ENCODE measurements at places on chromosomes 3 and 15. TPM values are rescaled to one million over a fixed set of nuclear protein-coding genes. Genes with fewer than 3 reads are reported as not detected.

Gene C3orf62
- 4.8 TPM for total RNA-seq

Gene PCLAF
- total RNA-seq: 1.4 TPM

Gene TUSC7
- not detected for total RNA-seq

Gene C3orf70
- under 0.01 TPM for total RNA-seq

Gene CFAP20DC
- total RNA-seq: 9.4 TPM

Gene HIGD2B
- total RNA-seq: not detected

Gene KBTBD13
- total RNA-seq: not detected
